Fibroblast of pulmonary artery (primary cell): ENCODE measurements at places on chromosomes 7 and 10.

GRCh38 chr10:55283031-55283430, 482.0 kb upstream of the PCDH15 start:
- DNase-seq = peak; percentile 5

DNA sequence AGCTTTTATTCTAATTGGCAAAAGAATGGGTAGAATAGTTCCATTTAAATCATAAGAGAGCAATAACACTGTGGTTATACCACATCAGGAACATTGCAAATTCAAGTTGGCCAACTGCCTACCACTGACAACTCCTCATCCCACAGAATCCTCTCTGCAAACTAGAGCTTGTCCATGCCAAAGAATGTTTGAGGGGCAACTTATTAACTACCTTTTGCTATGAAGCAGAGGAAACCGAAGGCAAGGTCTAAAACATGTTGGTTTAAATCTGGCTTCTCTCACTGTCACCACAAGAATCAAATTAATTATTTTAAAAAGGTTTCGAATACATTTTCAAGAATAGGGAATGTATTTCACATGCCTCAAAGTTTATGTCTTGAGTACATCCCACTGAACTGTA, 36.0 kb downstream of the RHOBTB1 start:
- peak; percentile 31 for DNase-seq

- DNase-seq = peak; percentile 86
These were observed 11.2 kb upstream of the PRDX3 start for GRCh38 chr10:119189811-119190282.

DNA sequence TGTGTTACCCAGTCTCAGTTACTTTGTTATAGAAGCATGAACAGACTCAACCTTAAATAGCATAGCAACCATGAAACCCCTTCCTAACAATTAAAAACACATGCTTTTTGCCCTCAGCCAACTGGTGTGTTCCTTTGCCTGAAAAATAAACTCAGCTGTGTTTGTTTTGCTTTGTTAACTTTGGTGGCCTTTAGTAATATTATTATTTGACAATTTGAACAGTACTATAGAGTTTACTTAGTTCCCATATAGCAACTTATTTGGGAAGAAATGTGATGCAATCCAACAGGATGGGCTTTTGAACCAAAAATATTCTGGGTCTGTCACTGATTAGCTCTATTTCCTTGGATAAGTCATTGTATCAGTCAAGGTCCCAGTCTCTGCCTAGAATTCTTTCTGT, 22.5 kb upstream of the MKLN1 start:
- no peak for DNase-seq

GRCh38 chr10:44801383-44802327, 109.5 kb upstream of the TMEM72 start:
- DNase-seq = peak; percentile 99

DNA sequence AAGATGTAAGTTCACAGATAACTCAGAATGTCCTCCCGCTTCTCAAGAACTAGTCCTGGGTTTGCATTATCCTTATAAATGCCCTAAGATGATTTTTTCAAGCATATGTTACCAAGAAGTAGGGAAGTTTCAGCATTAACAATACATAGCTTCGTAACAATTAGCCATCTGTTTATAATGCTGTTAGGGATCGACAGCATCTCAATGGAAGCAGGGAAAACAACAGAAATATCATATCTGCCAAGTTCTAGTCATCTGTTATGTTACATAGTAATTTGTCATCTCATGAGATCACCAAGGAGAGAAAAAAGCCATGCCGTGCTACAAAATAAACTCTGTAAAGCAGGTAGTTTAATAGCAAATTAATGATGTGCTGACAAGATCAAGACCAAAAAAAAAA, 731.5 kb upstream of the C7orf33 start:
- no peak for DNase-seq

DNA sequence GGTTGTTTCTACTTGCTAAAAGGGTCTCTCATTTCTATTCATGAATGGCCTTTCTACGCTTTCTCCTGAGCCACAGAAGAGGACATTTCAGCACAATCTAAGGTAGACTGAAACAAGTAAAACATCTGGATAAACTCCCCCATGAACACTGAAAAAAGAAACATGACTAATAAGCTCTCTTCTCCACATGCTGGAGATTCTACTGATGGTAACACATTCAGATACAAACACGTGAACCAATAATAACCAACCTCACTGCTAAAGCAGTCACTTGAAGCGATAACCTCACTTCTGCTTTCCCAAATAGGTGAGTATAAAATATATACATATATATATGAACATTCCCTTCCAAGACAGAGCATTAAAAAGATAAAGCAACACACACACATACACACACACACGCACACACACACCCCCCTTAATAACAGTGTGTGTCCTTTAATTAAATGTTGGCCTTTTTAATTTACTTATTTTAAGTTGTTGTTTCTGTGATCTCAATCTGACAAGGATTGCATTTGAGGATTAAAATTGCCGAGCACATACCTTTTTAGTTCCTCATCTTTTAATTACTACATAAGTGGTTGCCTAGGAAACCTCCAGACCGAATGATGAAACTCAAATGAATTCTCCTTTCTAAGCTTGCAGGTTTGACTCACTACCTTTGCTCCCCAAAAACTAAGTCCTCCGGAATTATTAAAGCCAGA, 292.4 kb upstream of the KLF14 start:
- peak; percentile 58 for DNase-seq

DNA sequence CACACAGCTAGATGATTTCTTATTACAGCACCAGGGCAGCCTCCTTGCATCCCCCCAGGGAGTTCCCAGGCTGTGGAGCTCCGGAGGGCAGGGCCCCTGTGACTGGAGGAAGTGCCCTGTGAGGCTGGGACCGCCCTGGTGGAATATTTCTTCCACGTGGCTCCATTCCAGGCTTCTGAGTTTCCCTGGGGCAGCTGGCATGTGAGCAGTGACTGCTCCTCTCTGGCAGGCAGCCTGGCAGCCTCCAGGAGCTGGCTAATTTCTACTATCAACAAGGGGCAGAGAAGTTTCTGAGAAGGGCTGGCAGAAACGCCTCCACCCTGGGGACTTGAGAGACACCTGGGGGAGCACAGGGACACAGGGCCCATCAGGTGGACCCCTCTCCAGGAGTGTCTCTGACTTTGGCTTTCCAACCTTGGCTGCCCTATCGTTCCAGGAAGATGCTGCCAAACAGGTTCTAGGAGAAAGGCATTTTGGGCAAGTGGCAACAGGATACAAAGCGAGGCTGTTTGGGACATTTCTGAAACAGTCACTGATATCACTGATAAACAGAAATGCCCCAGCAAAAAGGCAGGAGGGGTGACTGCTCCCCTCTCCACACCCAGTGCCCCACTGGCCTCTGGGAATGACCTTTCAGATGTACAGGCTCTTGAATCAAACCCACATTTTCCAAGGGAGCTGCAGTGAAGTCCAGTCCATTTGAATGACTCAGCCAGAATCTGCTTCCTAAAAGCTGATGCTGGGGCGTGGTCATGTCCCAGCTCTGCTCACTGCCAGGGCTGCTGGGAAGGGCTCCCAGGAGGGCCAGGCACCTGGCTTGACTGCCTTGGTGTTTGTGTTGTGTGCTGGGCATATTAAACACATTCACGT, 16.1 kb downstream of the MYOF start:
- DNase-seq = peak; percentile 93

DNA sequence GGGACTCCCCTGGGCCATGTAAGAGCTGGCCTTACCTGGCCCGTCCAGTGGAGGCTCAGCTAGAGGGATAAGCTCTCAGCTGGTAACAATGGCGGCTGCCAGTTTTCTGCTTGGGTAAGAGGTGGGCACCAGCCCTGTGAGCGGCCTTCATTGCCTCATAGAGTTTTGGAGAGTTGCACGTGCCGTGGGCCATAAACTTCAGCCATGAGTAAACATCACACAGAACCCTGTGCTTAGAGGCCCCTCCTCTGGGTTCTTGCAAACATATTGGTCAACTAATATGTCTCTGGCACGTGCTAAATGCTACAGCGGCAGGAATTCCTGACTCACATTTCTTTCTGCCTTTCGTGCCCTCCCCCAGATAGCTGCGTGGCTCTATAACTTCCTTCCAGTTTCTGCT, 103.9 kb upstream of the LEP start:
- DNase-seq = peak; percentile 62

GRCh38 chr10:89535171-89536012, at the start of gene SLC16A12:
Gene SLC16A12 (minus strand): TSS chr10:89535594. CDS start chr10:89462578, 73,016 bp downstream.
- DNase-seq = peak; percentile 21

DNA sequence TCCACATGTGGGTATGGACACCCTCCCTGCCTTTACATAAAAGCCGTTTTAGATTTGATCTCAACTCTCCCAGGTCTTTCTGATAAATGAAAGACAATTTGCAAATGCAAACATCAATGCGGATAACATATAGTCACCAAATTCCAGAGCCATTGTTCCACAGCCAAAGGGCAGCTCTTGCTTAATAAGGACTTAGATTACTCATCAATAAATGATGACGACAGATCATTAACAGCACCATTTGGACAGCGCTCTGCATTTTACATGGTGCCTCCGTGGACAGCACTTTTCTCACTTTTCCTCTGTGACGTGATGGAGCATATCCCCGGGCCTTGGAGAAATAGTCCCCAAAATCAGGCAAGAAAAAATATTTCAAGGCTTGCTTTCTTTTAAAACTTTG, 370.3 kb upstream of the CELF2 start:
- no peak for DNase-seq
